RWPE2 (cell line): ENCODE measurements at places on chromosomes 11 and 22.

- no peak for DNase-seq
Observed at GRCh38 chr11:111582163-111582562, 20.1 kb upstream of the SIK2 start.

- DNase-seq: no peak
Observed at GRCh38 chr11:115965767-115966504, 461.7 kb upstream of the CADM1 start.

DNA sequence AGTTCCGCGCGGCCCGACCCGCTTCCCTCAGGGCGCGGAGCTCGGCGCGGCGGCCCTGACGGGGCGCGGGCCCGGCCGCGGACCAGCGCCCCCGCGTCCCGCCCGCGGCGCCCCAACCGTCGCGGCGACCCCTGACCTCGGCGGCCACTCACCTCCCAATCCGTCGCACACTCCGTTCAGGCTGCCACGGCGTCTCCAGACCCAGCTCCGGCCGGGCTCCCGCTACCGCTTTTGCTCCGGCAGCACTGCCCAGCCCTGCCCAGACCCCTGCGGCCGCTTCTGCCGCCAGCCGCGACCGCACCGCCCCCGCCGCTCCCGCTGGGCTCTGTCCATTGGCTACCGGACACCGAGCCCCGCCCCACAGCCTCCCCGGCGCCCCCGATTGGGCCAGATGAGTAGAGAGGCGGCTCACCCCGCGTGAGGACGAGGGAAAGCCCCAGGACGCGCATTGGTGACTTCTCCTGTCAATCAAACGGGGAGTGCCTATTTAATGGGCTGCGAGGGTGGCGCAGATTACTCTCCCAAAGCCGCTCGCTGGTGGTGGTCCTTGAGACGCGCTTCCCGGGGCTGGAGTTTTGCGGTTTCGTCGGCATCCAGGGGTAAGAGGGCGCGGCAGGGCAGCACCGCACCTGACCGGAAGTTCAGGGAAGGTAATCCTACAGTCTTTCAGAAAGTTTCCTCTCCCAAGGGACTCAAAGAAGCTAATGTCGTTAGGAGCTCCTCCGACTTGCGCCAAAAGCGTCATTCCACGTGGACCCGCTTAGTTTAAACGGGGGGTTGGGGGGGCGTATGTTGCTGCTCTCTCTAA is at the start of gene PACSIN2:
PACSIN2 (minus strand) TSS at position 281 of the 808 bp plus-strand sequence. CDS start 103,069 bp downstream, outside the sequence.
- DNase-seq: peak; percentile 99

DNA sequence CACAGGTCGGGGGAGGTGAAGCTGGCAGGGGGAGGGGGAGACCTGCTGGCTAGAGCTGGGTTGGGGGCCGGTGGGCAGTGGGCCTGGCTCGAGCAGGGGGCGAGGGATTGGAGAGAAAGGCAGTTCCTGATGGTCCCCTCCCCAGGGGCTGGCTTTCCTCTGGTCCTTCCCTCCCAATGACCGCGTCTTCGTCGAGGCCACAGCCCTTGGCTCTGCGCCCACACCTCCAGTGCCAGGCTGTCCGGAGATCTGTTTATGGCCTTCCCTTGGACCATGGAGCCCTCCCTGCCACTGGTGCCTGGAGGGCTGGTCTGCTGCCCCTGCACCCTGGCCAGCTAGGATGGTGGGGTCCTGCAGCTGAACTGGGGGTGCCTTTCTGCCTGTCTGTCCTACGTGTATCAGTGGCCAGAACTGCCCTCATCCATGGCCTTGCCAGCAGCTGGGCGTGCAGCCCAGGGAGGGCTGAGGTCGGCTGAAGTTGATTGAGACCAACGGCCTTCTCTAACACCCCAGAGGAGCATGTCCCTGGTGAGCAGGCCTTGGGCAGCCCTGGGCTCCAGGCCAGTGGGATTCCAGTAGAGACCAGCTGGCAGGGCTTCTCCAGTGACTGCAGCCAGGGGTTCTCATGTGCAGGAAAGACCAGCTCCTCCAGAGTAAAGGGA is 12.3 kb downstream of the TANGO2 start:
- peak; percentile 46 for DNase-seq

DNA sequence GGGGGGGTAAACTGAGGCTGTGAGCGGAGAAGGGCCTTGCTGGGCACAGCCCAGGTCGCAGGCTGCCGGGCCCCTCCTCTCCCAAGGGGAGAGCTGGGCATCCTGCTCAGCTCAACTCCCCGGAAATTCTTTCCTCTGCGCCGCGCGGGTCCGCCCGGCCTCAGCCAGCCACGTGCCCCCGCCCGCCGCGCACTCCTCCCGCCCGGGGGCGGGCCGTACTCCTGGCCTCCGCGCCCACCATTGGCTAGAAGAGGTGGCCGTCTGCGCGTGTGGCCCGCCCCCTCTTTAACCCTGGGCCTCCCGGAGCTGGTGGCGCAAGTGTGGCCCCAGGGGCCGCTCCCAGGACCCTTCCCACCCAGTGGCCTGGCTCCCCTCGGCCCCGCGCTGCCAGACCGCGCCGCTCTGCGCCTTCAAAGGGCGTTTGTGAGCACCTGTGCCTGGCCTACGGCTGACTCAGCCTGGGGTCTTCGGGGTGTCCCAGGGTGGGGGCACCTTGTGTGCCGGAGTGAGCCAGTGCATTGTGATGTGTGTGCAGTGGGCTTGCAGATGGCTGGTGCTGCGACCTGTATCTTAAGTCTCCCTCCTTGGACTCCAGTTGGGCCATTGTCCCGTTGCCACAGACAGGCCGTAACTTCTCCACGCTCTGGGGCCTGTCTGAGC is 2.0 kb downstream of the MRGPRF start:
- DNase-seq: no peak

DNA sequence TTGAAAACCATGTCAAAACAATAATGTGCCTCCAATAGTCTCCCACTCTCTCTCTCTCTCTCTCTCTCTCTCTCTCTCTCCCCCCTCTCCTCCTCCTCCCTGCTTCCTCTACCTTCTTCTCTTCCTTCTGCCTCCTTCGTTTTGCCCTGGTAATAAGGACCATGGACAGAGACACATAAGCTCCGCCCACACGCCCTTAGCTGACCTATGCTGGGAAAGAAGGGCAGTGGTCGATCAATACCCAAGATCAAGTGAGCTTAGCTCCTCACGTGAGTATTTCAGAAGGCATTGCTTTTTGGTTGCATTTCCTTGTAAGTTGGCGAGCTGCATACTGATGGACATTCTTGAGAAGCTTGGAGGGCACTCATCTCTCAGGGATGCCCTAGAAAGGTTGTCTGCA is 194.8 kb downstream of the MIAT start:
- no peak for DNase-seq

- DNase-seq: no peak
Observed at GRCh38 chr11:45679806-45680205, 14.4 kb upstream of the CHST1 start.

GRCh38 chr11:64849598-64850356 is 5.3 kb upstream of the CDC42BPG start:
- no peak for DNase-seq

DNA sequence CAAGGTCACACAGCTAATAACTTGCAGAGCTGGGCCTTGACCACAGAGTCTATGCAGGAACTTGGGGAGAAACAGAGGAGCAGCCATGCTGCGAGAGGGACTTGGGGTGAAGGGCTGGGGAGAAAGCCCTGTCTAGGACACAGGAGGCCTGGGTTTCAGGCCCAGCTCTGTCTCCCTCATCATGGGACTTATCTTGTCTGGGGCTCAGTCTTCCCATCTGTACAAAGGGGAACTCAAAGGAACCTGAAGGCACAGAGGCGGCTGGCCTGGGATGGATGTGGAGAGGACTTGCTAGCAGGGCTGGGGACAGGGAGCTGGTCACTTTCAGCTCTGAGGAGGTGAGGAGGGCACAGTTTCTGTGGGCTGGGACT is 36.9 kb upstream of the TPBGL start:
- no peak for DNase-seq

DNA sequence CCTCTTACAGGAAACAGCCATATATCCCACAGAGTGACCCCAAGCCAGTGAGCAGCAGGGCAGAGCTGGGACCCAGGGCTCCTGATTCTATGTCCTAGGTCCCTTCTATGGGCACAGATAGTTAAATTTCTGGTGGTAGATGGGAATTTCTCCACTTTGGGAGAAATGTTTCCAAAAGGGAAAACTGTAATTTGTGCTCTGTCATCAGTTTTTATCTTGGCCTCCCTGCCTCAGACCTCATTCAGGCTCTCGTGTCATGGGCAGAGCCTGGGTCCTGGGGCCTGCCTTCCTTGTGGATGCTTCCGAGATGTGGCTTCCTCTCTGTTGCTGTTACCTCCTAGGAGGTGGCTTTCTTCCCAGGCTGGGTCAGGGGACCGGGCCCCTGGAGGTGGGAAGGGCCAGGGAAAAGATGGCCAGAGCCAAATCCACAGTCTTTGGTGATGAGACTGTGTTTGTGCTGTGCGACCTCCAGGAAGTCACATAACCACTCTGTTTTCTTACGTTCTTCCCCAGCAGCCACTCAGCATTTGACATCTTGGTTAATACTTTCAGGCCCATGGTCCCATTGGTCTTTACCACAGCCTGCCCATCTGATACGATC is 8.6 kb downstream of the LRRC32 start:
- no peak for DNase-seq

DNA sequence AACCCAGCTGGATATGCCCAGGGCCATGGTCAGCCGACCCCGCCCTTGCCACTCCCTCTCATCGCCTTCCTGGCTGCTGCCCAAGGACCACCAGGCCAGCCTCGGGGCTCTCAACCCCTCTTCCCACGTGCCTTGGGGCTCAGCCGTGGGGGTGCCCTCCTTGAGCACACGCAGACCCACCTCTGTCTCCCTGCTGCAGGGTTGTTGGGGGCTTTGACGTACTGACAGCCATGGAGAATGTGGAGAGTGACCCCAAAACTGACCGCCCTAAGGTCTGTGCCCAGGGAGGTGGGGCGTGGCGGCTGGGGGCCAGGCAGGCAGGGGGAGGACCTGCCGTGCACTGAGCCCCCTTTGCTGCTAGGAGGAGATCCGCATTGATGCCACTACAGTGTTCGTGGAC is 28.6 kb downstream of the PPIL2 start:
- DNase-seq: no peak

DNA sequence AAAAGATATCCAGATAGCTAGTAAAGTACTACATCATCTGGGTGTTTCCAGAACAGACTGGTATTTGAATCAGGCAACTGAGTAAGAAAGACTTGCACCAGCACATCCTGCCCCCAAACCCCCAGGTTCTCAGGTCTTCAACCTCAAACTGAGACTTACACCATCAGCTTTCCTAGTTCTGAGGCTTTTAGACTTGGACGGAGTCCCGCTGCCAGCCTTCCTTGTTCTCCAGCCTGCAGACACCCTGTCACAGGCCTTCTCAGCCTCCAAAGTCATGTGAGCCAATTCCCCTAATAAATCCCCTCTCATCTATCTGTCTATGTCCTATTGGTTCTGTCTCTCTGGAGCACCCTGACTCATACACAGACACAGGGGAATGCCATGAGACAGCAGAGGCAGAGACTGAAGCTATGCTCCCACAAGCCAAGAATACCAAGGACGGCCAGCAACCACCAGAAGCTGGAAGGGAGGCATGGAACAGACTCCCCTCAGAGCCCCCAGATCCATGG is 10.9 kb downstream of the SMCO4 start:
- DNase-seq: no peak

GRCh38 chr11:119110439-119110838 is 3.3 kb downstream of the C2CD2L start:
- no peak for DNase-seq

DNA sequence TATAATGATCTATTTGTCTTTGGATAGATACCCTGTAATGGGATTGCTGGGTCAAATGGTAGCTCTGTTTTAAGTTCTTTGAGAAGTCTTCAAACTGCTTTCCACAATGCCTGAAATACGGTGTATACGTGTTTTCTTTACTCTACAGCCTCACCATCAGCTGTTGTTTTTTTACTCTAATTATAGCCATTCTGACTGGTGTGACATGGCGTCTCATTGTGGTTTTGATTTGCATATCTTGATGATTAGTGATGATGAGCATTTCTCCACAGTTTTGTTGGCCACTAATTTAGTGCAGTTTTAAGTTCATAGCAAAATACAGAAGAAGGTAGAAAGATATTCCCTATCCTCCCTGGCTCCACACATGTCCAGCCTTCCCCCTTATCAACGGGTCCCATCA is 26.3 kb upstream of the VPREB1 start:
- DNase-seq: no peak

DNA sequence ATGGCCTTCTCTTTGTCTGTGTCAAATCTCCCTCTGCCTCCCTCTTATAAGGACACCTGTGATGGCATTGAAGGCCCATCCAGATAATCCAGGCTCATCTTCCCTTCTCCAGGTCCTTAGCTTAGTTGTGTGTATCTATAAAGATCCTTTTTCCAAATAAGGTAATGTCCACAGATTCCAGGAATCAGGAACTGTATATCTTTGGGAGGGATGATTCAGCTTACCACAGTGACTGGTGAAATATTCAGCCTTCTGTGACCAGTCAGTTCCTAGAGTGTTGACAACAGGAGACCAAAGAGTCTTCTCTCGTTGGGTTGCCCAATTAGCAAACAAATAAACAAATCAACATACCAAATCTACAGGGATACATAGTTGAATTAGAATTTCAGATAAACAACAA is 175.8 kb downstream of the MPPED1 start:
- no peak for DNase-seq

DNA sequence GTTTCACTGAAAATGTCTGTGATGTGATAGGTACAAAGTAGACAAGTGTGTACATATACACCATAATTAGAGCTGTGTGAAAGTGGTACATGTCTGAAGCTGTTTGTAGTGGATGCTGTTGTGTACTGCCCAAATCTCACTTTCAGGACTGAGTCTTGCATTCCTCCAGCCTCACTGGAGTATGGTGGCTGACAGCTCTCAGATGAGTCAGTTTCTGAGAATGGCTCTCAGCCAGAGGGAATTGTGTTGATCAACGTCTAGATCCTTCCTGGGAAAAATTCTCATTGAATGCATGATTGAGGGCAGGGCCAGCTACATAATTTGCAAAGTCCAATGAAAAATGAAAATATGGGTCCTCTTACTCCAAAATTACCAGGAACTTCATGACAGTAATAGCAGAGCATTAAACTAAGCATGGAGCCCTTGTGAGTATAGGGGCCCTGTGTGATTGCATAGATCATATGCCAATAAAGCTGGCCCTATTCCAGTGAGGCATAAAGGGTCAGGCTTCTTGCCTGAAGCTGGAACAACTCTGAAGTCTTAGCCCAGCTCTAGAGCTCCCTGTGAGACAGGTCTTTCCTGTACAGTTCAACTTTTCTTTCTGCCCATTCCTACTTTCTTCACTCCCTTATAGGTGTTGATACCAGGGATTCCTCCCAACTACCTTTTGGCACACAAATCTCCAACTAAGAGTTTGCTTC is 10.8 kb upstream of the CYP2R1 start:
- DNase-seq: no peak
